Effector CD4-positive, alpha-beta T cell (primary cell): ENCODE measurements at places on chromosomes 2 and 18.

DNA sequence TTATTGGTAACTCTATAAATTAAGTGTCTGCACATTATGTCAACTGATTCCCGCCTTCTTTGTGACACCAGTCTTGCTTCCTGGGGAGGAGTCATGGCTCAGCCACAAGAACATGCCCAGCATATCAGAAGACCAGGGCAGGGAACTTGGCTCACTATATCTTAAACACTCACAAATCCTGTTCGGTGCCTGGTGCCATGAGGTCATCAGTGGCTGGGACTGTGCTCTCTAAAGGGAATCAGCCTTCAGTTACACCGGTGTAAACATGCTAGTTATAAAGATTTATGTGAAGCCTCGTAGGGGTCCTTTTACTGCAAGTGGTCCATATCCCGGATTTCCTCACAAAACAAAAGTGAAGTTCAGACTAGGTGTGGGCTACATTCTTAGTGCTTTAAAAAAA lies 73.1 kb upstream of the ZNF521 start:
- no peak for DNase-seq

- DNase-seq, result no peak
These were observed 283.3 kb downstream of the AFF3 start for GRCh38 chr2:99858951-99859596.

- DNase-seq, result no peak
These were observed 35.4 kb upstream of the MPPE1 start for GRCh38 chr18:11943551-11943950.

- DNase-seq, result no peak
These were observed 5.7 kb downstream of the CYP26B1 start for GRCh38 chr2:72141881-72142451.

- no peak for DNase-seq
These were observed 14.6 kb upstream of the MCM6 start for GRCh38 chr2:135890835-135891234.

GRCh38 chr2:109516445-109517117 lies 97.2 kb downstream of the SEPTIN10 start:
- DNase-seq, result no peak

- DNase-seq, result no peak
These were observed 185.6 kb upstream of the COPS8 start for GRCh38 chr2:236899950-236900640.

DNA sequence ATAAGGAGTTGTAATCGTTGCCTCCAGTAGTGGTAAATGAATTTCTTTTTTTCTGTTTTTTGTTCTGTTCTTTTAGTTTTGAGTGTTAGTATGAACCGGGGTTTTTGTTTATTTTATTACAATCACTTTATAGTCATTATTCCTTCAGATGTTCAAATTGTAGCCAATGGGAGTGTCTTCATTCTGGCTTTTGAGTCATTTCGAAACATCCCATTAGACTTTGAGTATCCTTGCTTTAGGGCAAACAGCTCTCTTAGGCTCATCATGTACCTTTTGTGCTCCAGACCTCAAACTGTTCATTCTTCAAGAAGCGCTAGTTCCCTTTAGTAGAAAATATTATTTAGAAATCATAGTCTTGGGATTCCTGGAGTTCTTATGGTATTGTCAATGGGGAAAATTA lies 54.2 kb upstream of the PAX3 start:
- no peak for DNase-seq

DNA sequence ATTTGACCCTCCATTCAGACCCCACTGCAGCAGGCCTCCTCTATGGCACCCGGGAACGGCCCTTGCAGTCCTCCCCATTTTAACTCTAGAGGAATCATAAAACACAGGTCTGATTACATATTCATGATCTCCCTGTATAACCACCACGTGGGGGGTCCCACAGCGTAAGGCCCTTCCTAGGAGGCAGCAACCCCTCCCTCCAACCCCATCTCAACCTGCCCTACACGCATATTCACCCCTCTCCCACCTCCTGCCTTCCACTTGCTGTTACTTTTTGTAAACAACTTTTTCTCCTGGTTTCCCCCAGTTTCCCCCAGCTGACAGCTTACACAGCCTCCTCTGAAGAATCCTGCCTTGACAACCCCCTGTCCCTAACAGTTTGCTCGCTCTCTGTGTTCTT lies 85.1 kb upstream of the FOXI3 start:
- DNase-seq, result no peak

DNA sequence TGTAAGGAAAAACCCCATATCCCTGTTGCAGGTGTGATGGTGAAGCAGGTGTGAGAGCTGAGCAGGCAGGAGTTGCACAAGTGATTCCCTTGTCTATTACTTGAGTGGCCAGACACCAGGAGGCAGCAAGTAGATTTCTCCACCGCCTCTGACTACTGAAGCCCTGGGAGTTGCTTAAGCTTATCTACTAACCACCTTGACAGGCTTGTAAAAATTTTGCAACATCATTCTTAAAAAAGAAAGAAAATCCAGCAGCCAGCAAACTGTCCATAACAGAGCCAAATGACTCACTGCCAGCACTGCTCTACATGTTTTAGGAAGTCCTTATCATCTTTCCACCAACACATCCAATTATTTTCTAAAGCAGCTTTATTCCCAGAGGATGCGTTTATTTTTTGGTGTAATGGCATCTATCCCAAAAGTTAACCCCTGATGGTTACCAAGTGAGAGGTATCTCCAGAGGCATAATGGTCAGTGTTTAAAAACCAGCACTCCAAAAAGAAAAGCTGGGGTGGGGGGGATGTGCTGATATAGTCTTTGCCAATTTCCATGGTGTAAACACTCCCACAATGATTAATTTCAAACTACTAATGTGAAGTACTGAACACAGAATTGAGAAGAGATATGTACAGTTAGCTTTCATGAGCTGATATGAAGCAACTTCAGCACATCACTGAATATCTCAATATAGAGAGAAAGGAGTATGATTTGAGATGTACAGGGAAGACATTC lies 16.3 kb upstream of the GPR39 start:
- DNase-seq, result no peak

DNA sequence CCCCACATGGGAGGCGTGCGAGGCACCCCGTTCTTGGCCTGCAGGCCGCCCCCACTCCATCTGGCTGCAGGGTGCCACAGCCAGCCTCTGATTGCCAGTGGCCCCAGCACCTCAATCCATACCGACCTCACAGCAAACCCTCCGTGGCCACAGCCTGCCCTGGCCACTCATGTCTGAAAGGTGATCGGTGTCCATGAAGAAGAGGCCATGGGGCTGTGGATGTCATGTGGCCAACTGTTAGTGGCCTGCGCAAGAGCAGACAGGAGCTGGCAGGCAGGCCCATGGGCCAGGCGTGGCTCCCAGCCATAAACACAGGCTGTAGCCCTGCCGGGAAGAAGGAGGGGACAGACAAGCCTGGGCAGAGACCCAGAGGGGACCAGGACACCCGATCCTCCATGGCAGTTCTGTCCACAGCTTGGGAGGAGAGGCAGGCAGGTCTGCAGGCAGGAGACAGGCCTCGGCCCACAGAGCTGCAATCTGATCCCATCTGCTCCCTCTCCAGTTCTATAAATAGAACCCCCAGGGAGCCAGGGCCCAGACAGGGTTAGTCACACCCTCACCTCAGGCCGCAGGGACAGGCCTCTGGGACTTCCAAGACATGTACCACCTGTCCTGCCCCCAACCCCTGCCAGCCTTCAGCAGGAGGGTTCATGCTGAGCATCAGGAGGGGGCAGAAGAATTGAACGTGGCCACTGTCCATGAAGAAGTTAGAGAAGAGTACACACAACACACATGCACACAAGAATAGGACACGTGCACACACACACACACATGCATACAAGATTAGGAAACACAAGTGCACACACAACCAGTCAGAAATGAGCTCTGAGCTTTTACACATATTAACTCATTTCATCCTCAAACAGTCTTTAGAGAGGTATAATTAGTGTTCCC lies 16.9 kb downstream of the STEAP3 start:
- no peak for DNase-seq

DNA sequence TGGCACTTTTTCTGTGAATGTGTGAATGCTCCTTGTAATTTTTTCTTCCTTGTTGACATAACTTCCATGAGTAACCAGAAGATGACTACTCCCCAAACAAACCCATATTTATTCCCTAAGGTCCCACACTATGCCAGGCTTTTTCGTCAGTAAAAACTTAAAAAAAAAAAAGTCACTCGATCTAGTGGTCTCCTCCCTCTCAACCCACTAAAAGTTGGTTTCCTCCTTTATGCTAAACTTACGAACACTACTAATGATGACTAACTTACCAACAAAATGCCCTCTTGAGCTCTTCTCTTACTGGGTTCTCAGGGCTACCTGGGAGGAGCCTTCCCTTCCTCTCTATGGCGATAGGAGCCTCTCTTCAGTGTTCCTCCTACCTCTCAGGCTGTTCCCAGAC lies 18.2 kb downstream of the ACVR1 start:
- DNase-seq, result no peak

- no peak for DNase-seq
These were observed 22.3 kb upstream of the DUSP2 start for GRCh38 chr2:96167407-96168013.

DNA sequence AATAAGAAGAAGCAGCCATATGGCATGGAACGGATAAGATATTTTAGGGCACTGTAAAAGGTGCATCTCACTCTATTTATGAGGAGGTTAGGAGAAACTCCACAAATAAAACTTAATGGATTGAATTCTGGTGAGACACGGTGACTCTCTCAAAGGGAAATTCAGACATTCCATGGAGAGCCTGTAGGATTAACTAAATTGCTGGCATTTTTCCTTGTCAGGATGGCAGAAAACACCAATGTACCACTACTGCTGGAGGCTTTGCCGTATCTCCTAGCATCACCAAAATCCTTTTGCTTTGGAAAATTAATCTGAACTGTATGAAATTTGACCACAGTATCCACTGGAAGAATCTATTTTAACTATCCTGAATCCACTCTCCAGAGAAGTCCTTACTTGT lies 79.3 kb downstream of the RBM43 start:
- DNase-seq, result no peak

DNA sequence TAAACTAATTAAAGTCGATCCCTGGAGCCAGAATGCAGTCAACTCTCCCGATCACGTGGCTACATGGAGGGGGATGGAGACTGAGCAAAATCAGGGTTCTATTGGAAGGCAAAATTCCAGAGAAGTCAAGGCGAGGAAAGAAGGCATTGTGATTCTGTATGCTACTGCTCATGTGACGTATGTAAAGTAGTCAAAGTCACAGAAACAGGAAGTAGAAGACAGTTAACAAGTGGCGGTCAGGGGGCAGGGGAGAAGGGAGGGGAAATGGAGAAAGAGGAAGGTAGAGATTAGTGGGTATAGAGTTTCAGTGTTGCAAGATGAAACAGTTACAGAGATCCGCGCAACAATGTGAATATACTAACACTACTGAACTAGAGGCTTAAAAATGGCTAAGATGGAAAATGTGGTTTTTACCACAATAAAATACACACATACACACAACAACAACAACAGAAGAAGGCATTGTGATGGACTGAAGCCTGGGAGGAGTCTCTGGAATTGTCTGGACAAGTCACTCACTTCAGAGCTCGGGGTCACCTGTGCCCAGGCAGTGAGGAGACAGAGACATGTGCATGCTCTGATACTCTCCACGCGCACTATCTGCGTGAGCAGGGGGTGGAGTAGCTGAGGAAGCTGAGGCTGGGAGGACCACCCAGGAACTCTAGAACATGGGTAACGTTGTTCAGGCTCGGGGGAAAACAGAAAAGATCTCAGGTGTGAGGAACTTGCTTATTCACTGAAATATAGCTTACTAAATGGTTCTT lies 89.9 kb upstream of the CDCA7 start:
- no peak for DNase-seq

DNA sequence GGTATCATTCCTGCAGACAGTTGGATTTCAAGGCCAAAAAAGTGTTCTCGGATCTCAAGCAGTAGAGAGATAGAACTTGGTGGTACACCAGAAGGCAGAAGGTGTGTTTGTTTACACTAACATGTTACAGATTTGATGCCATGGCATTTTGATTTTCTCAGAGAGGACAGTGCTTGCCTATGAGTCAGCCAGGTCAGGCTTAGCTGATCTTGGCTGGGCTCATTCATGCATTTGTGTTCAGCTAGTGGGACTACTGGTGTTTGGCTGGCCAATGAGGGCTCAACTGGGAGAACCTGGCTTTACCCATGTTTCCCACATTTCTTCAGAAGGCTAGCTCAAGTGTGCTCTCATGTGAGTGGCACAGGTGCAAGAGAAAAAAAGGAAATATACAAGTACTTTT lies 162.0 kb downstream of the C1D start:
- no peak for DNase-seq
